Kidney (tissue), 22 donors: ENCODE measurements at places on chromosomes 7 and 10.

GRCh38 chr7:6143997-6144396, 112.8 kb downstream of the ANKRD61 start:
- H3K4me3 ChIP-seq: no peak overlapping the region
- no peak for DNase-seq
- H3K4me1 ChIP-seq: no peaks in the 10 kb centered on the region
- no peak overlapping the region for H3K27ac ChIP-seq
- peaks cover 64% of the 10 kb centered on the region for H3K36me3 ChIP-seq
- no peaks in the 10 kb centered on the region for H3K27me3 ChIP-seq

GRCh38 chr7:142689439-142690120, 59.7 kb upstream of the PRSS1 start:
- H3K4me3 ChIP-seq: no peak overlapping the region
- no peak for DNase-seq
- no peaks in the 10 kb centered on the region for H3K36me3 ChIP-seq
- no peaks in the 10 kb centered on the region for H3K27me3 ChIP-seq

DNA sequence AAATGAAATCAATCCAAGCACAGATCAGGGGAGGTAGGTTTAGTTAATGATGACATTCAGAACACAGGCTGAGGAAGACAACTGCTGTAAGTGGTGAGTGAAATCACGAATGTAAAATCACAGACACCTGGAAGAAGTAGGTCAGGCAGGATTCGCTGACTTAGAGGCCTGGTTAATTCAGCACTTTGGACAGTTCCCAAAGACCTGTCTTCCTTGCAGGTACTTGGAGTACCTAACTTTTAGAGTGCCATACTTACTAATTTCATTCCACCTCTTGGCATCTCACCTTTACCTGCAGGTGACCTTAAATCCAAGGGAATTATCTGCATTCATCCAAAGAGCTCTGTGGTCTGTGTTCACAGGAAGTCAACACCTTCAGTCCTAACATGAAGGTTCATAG, 822.3 kb downstream of the PHTF2 start:
- H3K36me3 ChIP-seq: no peaks in the 10 kb centered on the region
- DNase-seq: no peak
- no peaks in the 10 kb centered on the region for H3K27me3 ChIP-seq
- no peaks in the 10 kb centered on the region for H3K4me1 ChIP-seq
- no peak overlapping the region for H3K4me3 ChIP-seq
- no peak overlapping the region for H3K27ac ChIP-seq

DNA sequence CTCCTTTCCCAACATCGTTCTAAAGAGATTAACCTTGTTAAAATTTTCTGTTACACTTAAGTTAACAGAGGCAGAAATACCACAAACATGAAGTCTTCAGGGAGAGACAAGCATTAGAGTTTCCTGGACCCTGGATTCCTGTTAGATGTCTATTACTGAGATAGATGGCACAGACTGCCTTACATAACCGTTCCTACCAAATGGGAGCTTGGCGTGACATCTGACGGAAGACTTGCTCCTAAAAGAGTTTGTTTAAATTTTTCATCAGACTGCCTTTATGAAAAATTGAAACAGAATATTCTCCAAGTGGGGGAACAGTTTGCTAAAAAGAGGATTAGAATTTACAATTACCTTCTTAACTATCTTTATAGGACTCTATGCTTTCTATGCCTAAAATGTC, 22.7 kb downstream of the ANK3 start:
- H3K27me3 ChIP-seq: no peaks in the 10 kb centered on the region
- no peak overlapping the region for H3K4me3 ChIP-seq
- DNase-seq: no peak
- no peaks in the 10 kb centered on the region for H3K4me1 ChIP-seq

DNA sequence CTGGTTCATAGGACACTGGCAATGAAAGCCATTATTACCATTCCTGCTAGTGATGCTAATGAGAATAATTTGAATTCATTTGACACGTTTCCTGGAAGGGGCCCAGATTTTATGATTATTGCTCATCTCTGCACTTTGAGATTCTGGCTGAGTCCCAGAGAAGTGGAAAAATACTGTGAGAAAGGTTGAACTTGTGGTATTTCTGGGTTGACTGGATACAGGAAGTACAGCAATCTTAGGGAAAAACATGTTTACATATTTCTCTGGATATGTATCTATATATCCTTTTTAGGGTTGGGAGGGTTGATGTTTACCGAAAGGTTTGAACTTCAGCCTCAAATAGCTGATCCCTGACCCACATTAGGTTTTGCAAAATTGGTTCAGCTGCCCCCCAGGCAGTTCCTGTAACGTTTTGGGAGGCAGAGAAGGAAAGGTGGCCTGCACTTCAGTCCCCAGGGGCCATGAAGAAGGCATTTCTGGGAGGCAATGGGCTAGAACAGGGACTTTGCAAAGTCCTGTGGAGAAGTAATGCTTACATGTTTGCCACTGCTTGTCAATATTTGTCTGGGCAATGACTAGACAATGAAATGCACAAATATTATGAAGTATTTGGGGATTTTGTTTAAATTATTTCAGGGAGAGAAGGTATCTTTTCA, 253.7 kb upstream of the PITRM1 start:
- H3K27ac ChIP-seq: peak overlapping the region; percentile 66
- H3K4me1 ChIP-seq: peaks cover 23% of the 10 kb centered on the region
- H3K27me3 ChIP-seq: no peaks in the 10 kb centered on the region
- H3K4me3 ChIP-seq: no peak overlapping the region
- DNase-seq: no peak

- no peaks in the 10 kb centered on the region for H3K27me3 ChIP-seq
- no peak for DNase-seq
- H3K4me1 ChIP-seq: no peaks in the 10 kb centered on the region
- H3K27ac ChIP-seq: no peak overlapping the region
- H3K36me3 ChIP-seq: no peaks in the 10 kb centered on the region
These were observed 481.0 kb upstream of the SEMA3A start for GRCh38 chr7:84675633-84676034.
